ENCODE measurements at places on chromosomes 2 and 18.

- DNase-seq = no peak
Observed at GRCh38 chr2:235024931-235025773, 73.3 kb downstream of the SH3BP4 start.

- no peak for DNase-seq
Observed at GRCh38 chr2:19911808-19912509, 10.2 kb upstream of the TTC32 start.

- DNase-seq = no peak
Observed at GRCh38 chr2:55012672-55013484, 37.4 kb downstream of the RTN4 start.

DNA sequence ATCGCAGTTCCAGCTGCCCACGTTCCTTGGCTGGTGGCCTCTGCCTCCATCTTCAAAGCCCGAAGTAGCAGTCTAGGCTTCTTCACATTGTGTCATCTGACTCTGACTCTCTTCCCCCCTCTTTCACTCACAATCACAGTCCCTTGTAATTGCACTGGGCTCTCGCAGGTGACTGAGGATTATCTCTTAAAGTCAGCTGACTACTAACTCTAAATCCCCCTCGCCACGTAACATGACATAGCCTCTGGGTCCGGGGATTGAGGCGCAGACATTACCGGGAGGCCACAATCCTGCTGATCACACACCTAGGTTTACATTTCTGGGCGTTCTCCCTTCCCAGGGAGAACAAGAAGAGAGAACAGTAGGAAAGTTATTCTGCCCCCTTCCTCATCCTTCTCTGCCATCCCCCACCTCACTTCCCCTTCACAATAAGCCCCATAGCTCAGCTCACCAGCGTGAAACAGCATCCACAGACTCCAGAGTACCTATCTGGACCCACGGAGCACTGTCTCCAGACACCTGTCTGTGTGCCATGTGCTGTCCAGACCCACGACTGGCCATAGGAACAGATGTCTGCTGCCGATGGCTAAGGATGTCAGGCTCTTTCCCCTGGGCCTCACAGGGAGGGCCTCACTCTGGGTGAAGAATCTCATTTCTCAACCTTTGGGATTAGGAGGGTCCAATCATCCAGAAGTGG lies 64.3 kb upstream of the FZD7 start:
- DNase-seq = no peak

DNA sequence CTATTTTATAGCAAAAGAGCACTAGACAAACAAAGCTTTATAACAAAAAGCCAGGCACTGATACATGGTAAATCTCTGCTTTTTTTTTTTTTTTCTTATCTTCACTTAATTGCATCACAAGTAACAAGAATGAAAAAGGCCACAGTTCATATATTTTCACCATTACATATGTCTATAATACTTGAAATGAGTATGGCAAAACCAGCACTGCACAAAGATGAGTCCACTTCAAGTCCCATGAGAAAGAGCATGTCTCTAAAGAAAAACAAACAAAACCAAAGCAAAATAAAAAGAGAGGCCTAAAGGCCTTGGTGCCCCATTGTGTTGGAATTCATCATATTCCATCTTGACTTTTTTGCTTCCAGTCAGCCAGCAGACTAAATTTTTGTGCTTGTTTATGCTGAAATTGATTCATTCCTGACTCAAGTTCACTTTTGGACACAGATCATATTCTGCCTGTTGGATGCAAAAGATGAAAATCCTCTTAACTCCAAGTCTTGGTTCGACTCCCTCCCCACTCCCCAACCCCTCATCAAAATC lies 264.9 kb upstream of the CCDC68 start:
- no peak for DNase-seq

- DNase-seq = no peak
Observed at GRCh38 chr18:62437235-62438017, 85.4 kb upstream of the ZCCHC2 start.

DNA sequence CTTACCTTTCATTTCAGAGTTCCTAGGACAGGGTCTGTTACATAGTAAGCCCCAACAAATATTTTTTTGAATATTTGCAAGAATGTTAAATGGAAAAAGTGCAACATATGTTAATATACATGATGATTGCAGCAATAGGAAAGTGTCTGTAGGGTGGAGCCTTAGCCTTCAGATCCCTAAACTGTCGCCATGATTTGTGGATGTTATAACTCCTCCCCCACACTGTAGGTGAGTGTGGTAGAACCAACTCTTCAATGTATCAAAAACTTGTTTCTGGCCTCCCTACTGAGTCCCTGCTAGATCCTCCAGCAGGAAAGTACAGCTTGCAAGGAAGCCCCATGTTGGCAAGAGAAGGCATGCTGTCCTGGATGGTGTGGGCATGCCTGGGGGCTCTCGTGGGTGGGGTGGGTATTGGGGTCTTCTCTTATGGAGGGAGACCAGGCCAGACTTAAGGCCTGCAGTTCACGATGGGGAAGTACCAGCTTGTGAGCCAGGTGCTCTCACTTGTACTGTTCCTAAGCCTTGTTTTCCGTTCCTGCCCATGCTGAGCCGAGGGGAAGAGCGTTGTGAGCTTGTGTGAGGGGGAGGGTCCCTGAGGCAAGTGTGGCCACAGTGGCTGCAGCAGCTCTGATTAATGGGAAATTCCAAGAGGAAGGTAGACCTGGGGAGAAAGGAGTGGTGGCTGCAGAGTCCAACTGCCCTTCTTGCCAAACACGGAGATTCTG lies 11.4 kb downstream of the FHOD3 start:
- DNase-seq = no peak

- DNase-seq = no peak
Observed at GRCh38 chr2:100196786-100197494, 54.5 kb upstream of the AFF3 start.

- DNase-seq = no peak
Observed at GRCh38 chr2:123546353-123546752, 478.7 kb upstream of the CNTNAP5 start.

Measured in CD8-positive, alpha-beta memory T cell (primary cell).